ENCODE measurements at places on chromosomes 4 and X.
A peak's percentile ranks its signal among the peaks of the same experiment; 100 is the strongest.

- no peak for DNase-seq
Measured at GRCh38 chr4:80196922-80197573, at the start of gene PRDM8. PRDM8 (plus strand) TSS chr4:80197503; CDS start chr4:80200081, 2,578 bp downstream.

GRCh38 chrX:40174001-40174853 lies 76.5 kb upstream of the BCOR start:
- DNase-seq: no peak

GRCh38 chrX:4249401-4249800 lies 536.0 kb upstream of the PRKX start:
- no peak for DNase-seq

DNA sequence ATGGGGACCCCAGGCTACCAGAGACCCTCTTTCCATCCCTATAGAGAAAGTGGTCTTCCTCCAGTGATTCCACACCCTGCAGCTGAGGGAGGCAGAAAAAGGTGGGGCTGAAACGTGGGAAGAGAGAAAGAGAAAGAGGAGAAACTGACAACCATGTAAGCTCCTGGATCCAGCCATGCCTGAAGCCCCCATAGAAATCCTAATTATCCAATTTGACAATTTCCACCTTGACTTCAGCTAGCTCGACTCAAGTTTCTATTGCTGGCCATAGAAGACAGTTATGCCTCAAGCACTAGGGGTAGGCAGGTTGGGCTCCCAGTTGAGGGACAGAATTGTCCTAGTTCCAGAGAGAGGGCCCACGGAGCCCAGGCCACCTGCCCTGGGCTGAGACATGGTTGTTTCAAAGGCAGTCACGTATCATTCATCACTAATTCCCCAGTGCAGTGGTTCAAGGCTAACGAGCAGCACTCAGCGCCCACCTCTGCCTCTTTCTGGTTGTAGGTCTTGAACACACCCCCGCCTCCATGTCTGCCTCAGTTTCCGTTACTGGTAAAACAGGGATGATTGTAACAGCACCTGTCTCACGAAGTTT lies 39.8 kb upstream of the ASMTL start:
- no peak for DNase-seq

- DNase-seq: no peak
Measured at GRCh38 chr4:16721613-16722291, 176.7 kb downstream of the LDB2 start.

DNA sequence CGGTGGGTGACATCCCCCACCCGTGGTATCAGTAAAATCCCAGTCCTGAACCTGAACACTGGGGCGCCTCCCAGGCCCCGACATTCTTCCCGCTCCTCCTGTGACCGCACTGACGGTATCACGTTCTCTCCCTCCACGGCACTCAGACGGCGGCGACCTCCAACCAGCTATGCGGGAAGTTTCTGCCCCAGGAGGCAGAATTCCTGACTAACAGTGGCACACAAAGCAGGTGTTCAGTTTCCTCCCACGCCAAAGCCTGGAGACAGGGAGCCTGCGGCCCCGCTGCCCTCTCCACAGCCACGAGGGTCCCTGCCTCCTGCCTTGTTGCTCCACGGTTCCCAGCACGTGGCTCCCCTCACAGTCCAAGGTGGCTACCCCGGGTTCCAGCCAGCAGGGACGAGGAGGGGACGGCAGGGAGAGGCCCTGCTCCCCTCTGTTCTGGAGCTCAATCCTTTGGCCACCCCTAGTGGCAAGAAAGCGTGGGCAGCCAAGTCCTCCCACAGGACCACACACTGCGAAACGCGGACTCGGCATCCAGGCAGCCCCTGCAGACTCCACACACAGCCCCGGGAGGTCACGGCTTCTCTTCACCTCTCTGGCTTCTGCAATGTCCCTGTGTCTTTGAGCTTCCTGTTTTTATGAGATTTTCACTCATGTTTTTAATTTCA lies 15.2 kb downstream of the CTBP1 start:
- no peak for DNase-seq

DNA sequence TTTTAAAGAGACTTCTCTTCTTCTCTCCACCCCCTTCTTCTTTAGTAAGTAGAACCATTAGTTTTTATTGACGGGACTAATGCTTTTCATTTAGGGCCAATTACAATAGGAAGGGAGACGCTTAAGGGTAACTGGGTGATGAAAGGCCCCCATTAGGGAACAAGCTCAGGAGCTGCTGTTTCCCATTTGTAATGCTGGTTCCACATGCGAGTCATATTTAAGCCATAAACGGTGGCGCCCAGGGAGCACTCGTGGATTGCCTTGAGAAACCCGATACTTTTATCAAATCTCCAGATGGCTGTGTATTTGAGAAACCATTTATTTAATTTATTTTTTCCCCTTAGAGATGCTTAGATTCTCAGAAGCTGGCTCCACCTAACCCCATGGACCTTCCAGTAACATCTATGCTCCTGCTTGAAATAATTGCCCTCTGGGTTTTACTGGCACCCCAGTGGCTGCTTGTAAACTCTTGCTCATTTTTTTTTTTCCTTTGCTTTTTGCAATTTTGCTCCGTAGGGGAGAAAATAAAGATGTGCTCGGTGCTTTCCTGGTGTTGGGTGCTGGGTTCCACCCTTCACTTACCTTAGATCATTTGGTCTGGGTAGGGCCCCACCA lies 124.2 kb upstream of the MSX1 start:
- no peak for DNase-seq

- peak; percentile 51 for DNase-seq
Measured at GRCh38 chr4:146916479-146917076, 29.1 kb downstream of the TTC29 start.

GRCh38 chrX:10617186-10617998 lies 3.0 kb downstream of the MID1 start:
- DNase-seq: no peak

DNA sequence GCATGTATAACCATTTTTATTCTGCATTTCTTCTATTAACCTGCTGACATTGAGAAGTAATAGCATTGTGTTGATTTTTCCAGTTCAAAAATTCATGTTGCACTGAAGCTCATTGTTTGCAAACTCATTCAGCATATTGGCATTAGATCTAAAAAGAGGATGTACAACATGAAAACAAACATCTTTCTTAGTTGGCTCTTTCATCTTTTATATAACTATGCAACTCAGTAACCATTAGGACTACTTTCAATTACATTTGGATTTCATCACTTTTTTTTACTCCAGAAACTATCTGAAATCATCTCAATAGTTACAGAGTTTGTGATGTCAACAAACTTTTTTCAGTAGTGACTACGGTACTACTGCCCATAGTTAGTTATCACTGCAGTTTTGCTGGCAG lies 346.0 kb upstream of the EPHA5 start:
- no peak for DNase-seq

DNA sequence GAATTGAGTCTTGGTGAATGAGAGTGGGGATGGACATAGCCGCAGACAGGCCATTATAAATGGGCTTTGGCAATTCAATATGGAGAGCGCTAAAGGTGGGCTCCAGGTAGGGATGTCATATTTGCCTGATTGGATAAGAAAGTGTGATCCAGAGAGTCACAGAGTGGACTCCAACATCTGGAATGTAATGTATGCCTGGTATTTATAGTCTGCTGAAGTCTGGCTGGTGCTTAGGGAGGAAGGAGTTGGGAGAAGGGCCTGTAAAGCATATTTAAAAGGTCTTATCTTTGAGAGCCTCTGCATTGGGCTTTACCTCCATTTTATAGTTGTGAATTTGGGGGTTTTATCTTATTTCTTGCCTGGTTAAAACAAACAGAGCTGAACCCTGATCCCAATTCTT lies 153.2 kb downstream of the GALNTL6 start:
- DNase-seq: no peak

DNA sequence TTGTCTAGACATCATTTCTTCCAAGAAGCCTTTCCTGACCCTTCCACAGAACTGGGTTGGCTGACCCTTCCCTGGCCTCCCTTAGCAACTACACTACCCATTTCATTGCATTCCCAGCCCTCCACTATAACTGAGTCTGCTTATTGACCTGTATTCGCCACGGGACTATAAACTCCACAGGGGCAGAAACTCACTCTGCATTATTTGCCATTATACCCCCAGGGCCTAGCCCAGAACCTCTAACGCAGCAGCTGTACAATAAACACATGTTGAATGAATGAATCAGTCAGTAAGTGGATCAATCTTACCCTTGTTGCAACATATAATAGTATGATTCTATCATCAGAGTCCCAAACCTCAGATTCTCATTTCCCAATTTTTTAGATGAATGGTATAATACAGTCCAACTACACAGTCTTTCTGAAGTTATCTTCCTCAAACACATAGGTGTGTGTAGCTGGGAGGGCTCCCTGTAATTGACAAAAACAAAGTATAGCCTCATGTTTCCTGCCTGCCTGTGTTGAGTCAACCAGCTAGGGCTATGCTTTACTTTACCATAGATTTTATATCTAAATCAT lies 209.3 kb downstream of the CHIC2 start:
- DNase-seq: no peak

DNA sequence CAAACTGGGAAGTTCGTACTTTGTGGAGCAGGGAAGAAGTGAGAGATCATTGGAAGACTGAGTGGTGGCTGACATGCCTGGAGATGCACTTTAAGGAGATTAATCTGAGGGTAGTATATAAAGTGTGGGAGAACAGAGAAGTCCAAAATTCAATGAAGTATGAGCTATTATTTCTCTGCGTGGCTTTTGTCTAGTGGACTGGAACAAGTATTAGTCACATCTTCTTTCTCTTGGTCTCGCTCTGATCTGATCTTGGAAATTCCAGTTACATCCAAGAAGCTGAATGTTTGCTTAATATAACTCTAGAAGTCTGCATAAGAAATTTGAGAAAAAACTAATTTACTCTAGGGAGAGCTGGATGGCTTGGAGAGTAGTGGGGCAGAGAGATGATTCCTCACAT lies 64.8 kb upstream of the NR0B1 start:
- DNase-seq: no peak

DNA sequence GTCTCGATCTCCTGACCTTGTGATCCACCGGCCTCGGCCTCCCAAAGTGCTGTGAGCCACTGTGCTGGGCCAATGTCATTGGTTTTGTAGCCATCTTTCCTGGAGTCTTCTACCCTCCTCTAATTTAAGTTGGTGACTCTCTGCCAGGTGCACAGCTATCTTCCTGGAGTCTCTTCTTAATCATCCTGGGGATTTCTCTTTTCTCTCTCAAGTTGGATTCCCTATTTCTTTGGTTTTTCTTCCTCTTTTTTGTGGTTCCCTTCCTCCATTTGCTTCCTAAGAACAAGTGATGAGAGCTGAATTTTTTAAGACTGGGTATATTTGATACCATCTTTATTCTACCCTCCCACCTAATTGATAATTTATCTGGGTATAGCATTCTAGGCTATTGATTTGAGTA lies 113.8 kb downstream of the SYNPO2 start:
- DNase-seq: no peak

GRCh38 chrX:16484338-16484737 lies 165.6 kb upstream of the S100G start:
- peak; percentile 18 for DNase-seq

Data from thymus (tissue), 14 donors.